Stimulated activated CD4-positive, alpha-beta T cell treated with anti-CD3 and anti-CD28 coated beads, Interleukin-4, amount 100 ng/mL, for 1 hour (primary cell): ENCODE measurements at places on chromosomes 11 and 22.

GRCh38 chr11:95253141-95253540, 22.1 kb upstream of the SESN3 start:
- DNase-seq, result no peak

GRCh38 chr11:65314501-65315203, at the start of gene CDC42EP2:
Gene CDC42EP2, plus strand, starts transcription at chr11:65314866. Its CDS starts 6,033 bp downstream, at chr11:65320899.
- DNase-seq, result peak; percentile 77

- DNase-seq, result no peak
These were observed 6.9 kb upstream of the GAL start for GRCh38 chr11:68677432-68677831.

GRCh38 chr11:70397336-70397982, 870 bp upstream of the CTTN start:
- no peak for DNase-seq

DNA sequence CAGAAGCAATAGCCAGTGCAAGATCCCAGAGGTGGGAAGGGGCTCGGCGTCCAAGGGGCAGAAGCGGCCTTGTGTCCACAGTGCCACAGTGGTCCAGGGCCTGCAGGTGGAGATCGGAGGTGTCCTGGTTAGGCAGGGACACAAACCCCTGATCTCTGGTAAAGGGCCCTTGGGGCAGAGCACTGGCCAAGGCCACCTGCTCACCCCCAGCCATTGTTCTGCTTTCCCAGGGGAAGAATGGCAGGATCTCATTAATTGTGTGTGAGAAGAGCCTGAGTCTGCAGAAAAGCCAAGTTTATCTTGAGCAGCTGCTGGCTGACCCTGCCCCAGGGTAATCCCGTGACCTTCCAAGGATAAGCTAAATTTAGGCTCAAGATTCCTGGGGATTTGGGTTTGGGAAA, 3.1 kb upstream of the CLDN5 start:
- DNase-seq, result no peak

- no peak for DNase-seq
These were observed 31.1 kb downstream of the FAM83F start for GRCh38 chr22:40025856-40026255.

- DNase-seq, result no peak
These were observed 1.9 kb upstream of the UVRAG start for GRCh38 chr11:75813124-75813523.

- DNase-seq, result no peak
These were observed 54.6 kb downstream of the HSD17B12 start for GRCh38 chr11:43735115-43735514.
